Endodermal cell (in vitro differentiated cells): ENCODE measurements at places on chromosomes 6 and 20. TPM values are rescaled to one million over a fixed set of nuclear protein-coding genes. Genes with fewer than 3 reads are reported as not detected.

Gene DNAJC5
- total RNA-seq = 26.3 to 42.0 TPM (median 26.8 TPM) in 3 replicates

- H3K27ac ChIP-seq = no peak overlapping the region
- H3K4me3 ChIP-seq = no peak overlapping the region
- no peaks in the 10 kb centered on the region for H3K27me3 ChIP-seq
- no peak for DNase-seq
- no peaks in the 10 kb centered on the region for H3K4me1 ChIP-seq
Observed at GRCh38 chr6:121216928-121217327, 117.4 kb downstream of the TBC1D32 start.

DNA sequence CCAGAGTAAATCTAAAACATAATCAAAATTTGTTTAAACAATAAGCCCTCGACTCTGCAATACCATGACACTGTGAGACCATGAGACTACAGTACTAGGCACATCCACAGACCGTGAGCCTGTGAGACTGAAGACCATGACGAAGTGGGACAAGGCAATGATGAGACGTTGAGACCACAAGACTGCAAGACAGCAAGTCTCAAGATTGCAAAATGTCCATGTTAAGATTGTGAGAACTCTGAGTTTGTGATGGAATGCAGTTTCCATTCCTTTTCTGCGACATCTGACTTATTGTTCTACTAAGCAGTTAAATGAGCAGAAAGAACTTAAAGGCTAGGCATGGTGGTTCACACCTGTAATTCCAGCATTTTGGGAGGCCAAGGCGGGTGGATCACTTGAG is 102.1 kb upstream of the PHACTR1 start:
- H3K36me3 ChIP-seq = no peaks in the 10 kb centered on the region
- H3K4me3 ChIP-seq = no peak overlapping the region
- H3K4me1 ChIP-seq = no peaks in the 10 kb centered on the region
- H3K27ac ChIP-seq = no peak overlapping the region
- no peaks in the 10 kb centered on the region for H3K27me3 ChIP-seq

- no peak overlapping the region for H3K27ac ChIP-seq
- no peaks in the 10 kb centered on the region for H3K4me1 ChIP-seq
- H3K27me3 ChIP-seq = no peaks in the 10 kb centered on the region
- H3K36me3 ChIP-seq = peaks cover 13% of the 10 kb centered on the region
Observed at GRCh38 chr6:45364466-45364865, 13.3 kb downstream of the SUPT3H start.

- peaks cover 28% of the 10 kb centered on the region for H3K36me3 ChIP-seq
- no peaks in the 10 kb centered on the region for H3K27me3 ChIP-seq
- DNase-seq = no peak
- H3K4me3 ChIP-seq = no peak overlapping the region
Observed at GRCh38 chr6:70863343-70863742, 93.5 kb downstream of the B3GAT2 start.

Gene MAP7
- total RNA-seq = 34.7 to 47.2 TPM (median 42.4 TPM) in 3 replicates

- no peak overlapping the region for H3K27ac ChIP-seq
- H3K4me3 ChIP-seq = no peak overlapping the region
- no peaks in the 10 kb centered on the region for H3K36me3 ChIP-seq
- DNase-seq = no peak
- H3K4me1 ChIP-seq = peaks cover 9% of the 10 kb centered on the region
- H3K27me3 ChIP-seq = no peaks in the 10 kb centered on the region
Observed at GRCh38 chr6:33739571-33739970, 7.1 kb downstream of the IP6K3 start.

Gene PRSS16
- 12.5 and 17.9 TPM in 2 replicates for total RNA-seq

- no peak for DNase-seq
- H3K4me1 ChIP-seq = peaks cover 2% of the 10 kb centered on the region
- no peaks in the 10 kb centered on the region for H3K27me3 ChIP-seq
Observed at GRCh38 chr6:147942363-147942762, 400.3 kb upstream of the SASH1 start.

Gene VWA7
- 0.29 to 0.95 TPM (median 0.54 TPM) in 3 replicates for total RNA-seq

GRCh38 chr6:119261944-119262284 is 87.6 kb downstream of the MAN1A1 start:
- no peaks in the 10 kb centered on the region for H3K27me3 ChIP-seq
- peaks cover 6% of the 10 kb centered on the region for H3K36me3 ChIP-seq
- H3K4me3 ChIP-seq = no peak overlapping the region
- no peak for DNase-seq
- H3K27ac ChIP-seq = no peak overlapping the region

DNA sequence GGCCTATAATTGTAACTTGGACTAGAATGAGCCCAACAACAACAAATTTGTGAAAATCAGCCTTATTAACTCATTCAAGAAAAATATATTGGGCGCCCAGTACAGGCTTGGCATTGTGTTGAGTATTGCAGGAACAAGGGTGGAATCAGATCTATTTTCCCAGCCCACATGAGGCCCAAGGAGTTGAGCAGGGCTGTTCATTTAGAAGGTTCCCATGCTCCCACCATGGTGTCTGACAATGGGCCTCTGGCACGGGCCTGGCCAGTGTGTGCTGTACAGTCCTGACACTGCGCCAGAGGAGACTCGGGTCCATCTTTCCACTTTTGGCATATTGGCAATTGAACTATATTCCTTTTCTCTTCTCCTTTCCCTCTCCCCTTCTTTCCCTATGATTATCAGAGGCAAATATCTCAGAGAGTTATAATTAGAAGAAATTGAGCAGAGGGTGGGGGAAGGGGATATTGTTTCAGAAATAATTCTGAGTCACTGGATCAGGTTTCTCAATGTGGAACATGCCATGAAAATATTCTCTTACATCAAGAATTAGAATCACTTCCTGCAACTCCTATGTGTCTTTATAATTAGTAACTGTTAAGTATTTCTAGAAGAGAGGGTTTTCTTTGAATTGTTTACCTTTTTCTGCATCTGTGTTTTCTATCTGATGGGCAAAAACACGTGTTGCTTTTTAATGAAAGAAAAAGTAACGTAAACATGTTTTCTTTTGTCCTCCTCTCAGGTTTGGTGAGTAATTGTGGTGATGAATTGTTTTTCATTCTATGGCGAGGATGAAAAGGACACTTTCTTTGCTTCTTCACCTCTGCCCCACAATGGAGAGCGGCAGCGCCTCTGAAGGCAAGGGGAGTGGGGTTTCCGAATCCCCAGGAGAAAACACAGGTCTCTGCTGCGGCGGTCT is 209.4 kb downstream of the FOXA2 start:
- H3K4me3 ChIP-seq = no peak overlapping the region
- H3K27ac ChIP-seq = no peak overlapping the region
- no peaks in the 10 kb centered on the region for H3K36me3 ChIP-seq
- H3K4me1 ChIP-seq = no peaks in the 10 kb centered on the region
- no peak for DNase-seq

Gene MUCL3
- 0.18 to 0.25 TPM in 2 of 3 replicates, not detected in the other for total RNA-seq

GRCh38 chr6:162068340-162068739 is 659.2 kb downstream of the PRKN start:
- H3K4me3 ChIP-seq = no peak overlapping the region
- H3K36me3 ChIP-seq = no peaks in the 10 kb centered on the region

DNA sequence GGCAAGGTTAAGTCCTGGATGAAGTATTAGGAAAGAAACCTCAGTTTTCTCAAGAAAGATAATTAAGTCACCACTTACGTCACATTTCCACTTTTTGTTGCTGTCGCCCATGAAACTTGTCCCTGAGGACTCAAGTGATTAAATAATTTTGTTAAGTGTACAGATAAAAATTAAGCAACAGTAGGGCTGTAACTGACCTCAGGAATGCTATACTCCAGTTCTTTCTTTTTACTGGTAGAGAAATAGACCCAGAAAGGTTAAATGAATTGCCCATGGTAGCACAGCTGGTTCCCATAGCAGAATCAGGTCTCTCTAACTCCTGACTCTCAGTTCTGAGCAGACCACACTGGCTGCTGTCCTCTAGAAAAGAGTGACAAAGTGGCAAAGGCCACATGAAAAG is 54.5 kb downstream of the CLIC5 start:
- no peaks in the 10 kb centered on the region for H3K36me3 ChIP-seq
- no peaks in the 10 kb centered on the region for H3K27me3 ChIP-seq
- no peak overlapping the region for H3K4me3 ChIP-seq
- no peak for DNase-seq

- no peaks in the 10 kb centered on the region for H3K27me3 ChIP-seq
- H3K36me3 ChIP-seq = peaks cover 40% of the 10 kb centered on the region
- no peak overlapping the region for H3K27ac ChIP-seq
- no peak for DNase-seq
- H3K4me3 ChIP-seq = no peak overlapping the region
- H3K4me1 ChIP-seq = peaks cover 5% of the 10 kb centered on the region
Observed at GRCh38 chr6:53005663-53006250, 10.7 kb upstream of the GSTA4 start.

Gene APOM
- 2.0 to 3.2 TPM (median 2.0 TPM) in 3 replicates for total RNA-seq
